Activated naive CD8-positive, alpha-beta T cell treated with anti-CD3 and anti-CD28 coated beads for 36 hours (primary cell): ENCODE measurements at places on chromosomes 4 and X. TPM values are rescaled to one million over a fixed set of nuclear protein-coding genes. Genes with fewer than 3 reads are reported as not detected.
A peak's percentile ranks its signal among the peaks of the same experiment; 100 is the strongest.

GRCh38 chr4:169998981-169999380 lies 27.2 kb downstream of the MFAP3L start:
- H3K27ac ChIP-seq, result no peak overlapping the region
- DNase-seq, result no peak
- no peak overlapping the region for H3K4me3 ChIP-seq
- no peaks in the 10 kb centered on the region for H3K36me3 ChIP-seq
- no peaks in the 10 kb centered on the region for H3K27me3 ChIP-seq

SPACA5 gene
- total RNA-seq, result not detected

- no peak for DNase-seq
- no peak overlapping the region for H3K27ac ChIP-seq
- no peaks in the 10 kb centered on the region for H3K27me3 ChIP-seq
- H3K36me3 ChIP-seq, result peaks cover 65% of the 10 kb centered on the region
Observed at GRCh38 chr4:99853999-99854398, 37.4 kb downstream of the DAPP1 start.

DSPP gene
- total RNA-seq, result not detected

INTU gene
- total RNA-seq, result 0.32 TPM

IQCM gene
- total RNA-seq, result not detected

- H3K4me1 ChIP-seq, result no peaks in the 10 kb centered on the region
- H3K27me3 ChIP-seq, result no peaks in the 10 kb centered on the region
- no peak overlapping the region for H3K4me3 ChIP-seq
- no peaks in the 10 kb centered on the region for H3K36me3 ChIP-seq
Observed at GRCh38 chr4:125952631-125953030, 637.9 kb downstream of the FAT4 start.

DNA sequence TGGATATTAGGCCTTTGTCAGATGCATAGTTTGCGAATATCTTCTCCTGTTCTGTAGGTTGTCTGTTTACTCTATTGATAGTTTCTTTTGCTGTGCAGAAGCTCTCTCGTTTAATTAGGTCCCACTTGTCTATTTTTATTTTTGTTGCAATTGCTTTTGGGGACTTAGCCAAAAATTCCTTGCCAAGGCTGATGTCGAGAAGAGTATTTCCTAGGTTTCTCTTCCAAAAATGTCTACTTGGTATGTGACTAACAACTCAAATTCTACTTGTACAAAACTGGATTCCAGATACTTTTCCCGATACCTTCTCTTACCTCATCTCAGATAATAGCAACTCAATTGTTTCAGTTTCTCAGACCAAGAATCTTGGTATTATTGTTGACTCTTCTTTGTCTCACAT lies 142.4 kb upstream of the GLRA2 start:
- no peak overlapping the region for H3K27ac ChIP-seq
- no peak overlapping the region for H3K4me3 ChIP-seq
- no peaks in the 10 kb centered on the region for H3K27me3 ChIP-seq
- H3K4me1 ChIP-seq, result no peaks in the 10 kb centered on the region

DNA sequence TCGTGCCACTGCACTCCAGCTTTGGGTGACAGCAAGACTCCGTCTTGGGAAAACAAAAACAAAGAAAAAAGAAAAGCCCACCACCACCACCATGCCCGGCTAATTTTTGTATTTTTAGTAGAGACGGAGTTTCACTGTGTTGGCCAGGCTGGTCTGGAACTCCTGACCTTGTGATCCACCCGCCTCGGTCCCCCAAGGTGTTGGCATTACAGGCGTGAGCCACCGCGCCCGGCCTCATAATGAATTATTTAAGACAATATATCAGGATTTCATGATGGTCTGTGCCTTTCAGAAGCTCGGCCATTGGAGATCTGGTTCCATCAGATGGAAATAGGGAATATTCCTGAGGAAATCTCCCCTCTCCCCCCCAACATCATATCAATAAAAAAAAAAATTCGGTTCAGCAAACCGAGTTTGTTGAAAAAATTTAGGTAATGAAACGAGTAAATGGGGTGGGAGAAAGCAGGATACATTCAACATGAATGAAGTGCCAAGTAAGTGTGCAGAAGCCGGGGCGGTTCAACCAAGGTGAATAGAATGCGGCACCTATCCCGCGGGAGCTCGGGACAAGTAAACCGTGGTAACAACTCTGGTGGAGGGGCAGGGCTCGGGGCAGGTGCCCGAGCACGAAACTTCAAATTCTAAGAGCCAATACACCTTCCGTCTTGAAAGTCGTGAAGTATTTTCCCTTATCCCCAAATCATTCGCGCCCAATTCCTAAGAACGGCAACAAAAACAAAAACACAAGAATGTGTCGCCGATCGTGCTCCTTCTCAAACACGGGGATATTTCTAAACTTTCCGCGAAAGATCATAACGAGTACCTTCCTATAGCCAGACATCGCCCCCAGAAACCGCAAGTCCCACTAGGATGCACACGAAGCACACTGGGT lies 773 bp upstream of the TXLNG start:
- peak; percentile 2 for DNase-seq
- peaks cover 6% of the 10 kb centered on the region for H3K36me3 ChIP-seq
- H3K4me1 ChIP-seq, result peaks cover 10% of the 10 kb centered on the region
- H3K27me3 ChIP-seq, result no peaks in the 10 kb centered on the region

FRG2 gene
- total RNA-seq, result 0.12 TPM

DNA sequence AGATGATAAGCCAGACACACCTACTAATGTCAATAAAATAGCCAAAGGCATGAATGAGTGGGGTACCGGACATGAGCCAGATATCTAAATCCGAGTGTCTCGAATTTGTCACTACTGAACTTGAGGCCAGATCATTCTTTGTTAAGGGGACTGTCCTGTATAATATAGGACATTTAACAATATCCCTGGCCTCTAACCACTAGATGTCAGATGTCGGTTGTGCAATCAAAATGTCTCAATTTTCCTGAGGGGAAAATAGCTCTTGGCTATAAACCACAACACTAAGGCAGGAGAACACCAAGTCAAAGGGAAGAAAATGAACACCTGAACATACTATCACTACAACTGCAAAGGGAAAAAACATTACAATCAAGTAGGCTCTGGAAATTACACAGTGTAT lies 154.5 kb downstream of the GPM6A start:
- no peaks in the 10 kb centered on the region for H3K4me1 ChIP-seq
- H3K4me3 ChIP-seq, result no peak overlapping the region
- H3K27me3 ChIP-seq, result no peaks in the 10 kb centered on the region
- H3K36me3 ChIP-seq, result no peaks in the 10 kb centered on the region
- DNase-seq, result no peak

DNA sequence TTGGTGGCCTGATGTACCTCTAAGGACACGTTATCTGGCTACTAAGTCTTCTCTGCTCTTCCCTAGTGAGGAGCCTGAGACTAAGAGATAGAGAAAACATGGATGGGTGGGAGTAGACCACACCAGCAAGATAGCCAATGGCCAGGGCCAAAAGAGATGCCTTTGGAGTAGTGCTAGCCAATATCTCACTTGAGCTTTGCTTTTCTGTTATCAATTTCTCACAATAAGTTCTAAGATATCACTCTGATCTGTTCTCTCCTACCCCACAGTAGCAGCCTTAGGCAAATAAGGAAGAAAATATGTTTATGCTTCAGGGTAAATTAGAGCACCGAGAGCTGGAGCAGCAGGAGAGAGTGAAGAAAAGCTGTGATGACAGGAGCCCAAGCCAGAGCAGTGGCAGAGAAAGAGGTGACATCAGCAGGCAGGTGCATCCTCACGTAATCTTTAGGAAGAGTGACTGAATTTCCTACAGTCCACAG lies 343.9 kb upstream of the NOCT start:
- H3K4me3 ChIP-seq, result no peak overlapping the region
- no peak for DNase-seq
- H3K27ac ChIP-seq, result no peak overlapping the region
- H3K36me3 ChIP-seq, result no peaks in the 10 kb centered on the region

COL25A1 gene
- total RNA-seq, result 0.36 TPM

DNA sequence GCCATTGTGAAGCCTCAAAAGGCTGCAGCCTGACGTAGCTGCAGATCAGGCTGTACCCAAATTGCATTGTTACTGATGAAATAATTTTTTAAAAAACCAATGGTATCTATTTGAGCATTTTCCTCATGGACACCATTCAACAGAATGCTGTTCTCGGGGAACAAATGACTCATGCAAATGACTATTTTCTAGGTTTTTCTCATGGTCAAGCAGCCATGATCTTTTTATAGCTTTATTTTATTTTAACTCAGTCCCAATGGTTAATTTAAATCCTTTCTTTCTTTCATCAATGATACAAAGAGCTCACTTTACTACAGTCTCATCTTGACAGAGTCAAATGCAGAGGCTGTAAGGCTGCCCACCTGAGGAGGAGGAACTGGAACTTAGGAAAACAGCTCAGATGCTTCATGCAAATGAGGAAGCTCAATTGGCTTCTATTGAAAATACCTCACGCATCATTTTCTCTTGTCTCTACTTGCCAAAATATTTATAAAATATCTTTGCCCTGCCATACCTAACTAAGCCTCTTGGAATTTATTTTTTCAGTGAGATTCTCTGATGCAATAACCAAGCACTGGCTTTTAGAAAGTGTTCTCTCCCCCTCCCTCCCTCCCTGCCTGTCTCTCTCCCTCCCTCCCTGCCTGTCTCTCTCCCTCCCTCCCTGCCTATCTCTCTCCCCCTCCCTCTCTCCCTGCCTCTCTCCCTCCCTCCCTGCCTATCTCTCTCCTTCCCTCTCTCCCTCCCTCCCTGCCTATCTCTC lies 81.0 kb downstream of the SORBS2 start:
- H3K36me3 ChIP-seq, result no peaks in the 10 kb centered on the region
- no peak overlapping the region for H3K4me3 ChIP-seq
- no peak overlapping the region for H3K27ac ChIP-seq
- DNase-seq, result no peak

JAKMIP1 gene
- total RNA-seq, result 1.0 TPM

FAM9B gene
- not detected for total RNA-seq

DNA sequence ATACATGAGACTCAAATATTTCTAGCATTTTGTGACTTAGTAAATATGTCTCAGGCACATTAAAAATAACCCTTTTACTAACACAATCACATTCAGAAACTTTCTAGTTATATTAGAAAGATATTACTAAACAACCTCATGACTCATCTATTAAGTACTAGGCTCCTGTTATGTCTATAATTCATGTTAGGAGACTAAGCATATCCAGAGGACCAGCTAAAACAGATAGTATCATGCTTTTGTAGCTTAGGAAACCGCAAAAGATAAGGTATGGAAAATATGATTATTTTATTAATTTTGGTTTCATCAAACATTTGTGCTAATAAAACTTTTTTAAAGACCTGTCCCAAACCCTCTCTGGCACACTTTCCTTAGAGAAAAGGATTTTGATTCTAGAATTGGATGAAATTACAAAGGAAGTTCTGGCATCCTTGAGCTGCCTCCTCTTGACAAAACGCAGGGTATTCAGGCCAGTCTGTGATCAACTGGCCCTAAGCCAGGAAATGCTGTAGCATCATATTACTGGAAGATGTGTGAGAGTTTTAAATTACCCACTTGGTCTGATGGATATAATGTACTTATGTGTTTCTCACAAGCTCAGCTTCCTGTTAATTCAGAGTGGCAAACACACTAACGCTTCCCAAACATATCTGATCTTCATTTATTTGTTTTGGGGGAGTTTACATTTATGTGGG lies 60.4 kb downstream of the NRK start:
- H3K27me3 ChIP-seq, result no peaks in the 10 kb centered on the region
- H3K4me1 ChIP-seq, result no peaks in the 10 kb centered on the region
- DNase-seq, result no peak
- no peak overlapping the region for H3K27ac ChIP-seq
- H3K36me3 ChIP-seq, result no peaks in the 10 kb centered on the region
- H3K4me3 ChIP-seq, result no peak overlapping the region

DNA sequence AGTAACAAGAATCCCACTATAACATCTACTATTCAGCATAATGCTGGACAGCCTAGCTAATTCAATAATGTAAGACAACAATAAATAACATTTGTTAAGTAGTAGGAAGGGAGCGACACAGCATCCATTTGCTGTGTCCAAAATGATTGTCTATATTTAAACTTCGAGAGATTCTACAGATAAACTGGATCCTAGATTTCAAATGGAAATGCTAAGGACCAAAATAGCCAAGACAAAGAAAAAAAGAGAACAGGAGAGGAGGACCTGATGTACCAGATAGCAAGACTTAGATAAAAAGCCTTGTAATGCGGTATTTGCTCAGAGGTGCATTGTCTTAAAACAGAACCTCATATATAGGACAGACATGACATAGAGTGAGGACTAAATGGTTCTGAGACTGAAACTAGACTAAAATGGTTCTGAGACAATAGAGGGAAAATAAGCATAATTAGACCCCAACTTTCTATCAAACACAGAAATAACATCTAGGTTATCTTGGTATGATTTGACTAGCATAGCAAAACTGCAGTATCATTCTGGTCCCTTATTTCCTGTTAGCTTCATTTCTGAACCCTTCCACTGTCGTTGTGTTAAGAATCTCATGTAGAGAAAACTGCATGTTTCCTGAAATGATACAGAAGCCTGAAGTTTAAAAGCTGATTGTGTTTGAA lies 3.8 kb downstream of the HPGDS start:
- H3K27ac ChIP-seq, result peak overlapping the region; percentile 93
- peaks cover 22% of the 10 kb centered on the region for H3K4me1 ChIP-seq
- no peaks in the 10 kb centered on the region for H3K27me3 ChIP-seq
- H3K36me3 ChIP-seq, result no peaks in the 10 kb centered on the region
- DNase-seq, result no peak
- H3K4me3 ChIP-seq, result peak overlapping the region; percentile 70

UGT2B17 gene
- not detected for total RNA-seq

GRCh38 chr4:244471-244870 lies 60.8 kb downstream of the ZNF732 start:
- DNase-seq, result peak; percentile 36
- H3K4me3 ChIP-seq, result no peak overlapping the region
- H3K36me3 ChIP-seq, result peaks cover 9% of the 10 kb centered on the region
- peaks cover 10% of the 10 kb centered on the region for H3K4me1 ChIP-seq

RTL5 gene
- 0.08 TPM for total RNA-seq

DNA sequence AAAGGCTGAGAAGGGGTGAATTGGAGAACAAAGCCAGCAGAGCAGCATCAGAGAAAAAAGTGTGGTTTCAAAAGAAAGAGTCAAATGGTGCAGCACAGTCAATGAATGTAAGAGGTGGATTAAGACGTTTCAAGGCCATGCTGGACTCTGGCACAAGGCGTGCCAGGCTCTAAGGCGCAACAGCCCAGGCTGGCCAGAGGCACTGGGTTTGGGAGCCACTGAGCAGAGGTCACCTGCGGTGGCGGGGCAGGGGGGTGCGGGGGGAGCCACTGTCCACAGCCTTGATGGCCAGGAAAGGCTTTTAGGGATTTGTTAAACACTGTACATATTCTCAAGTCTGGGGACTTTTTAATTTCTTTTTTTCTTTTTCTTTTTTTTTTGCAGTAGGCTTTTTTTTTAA lies 222.5 kb upstream of the FAT1 start:
- H3K36me3 ChIP-seq, result no peaks in the 10 kb centered on the region
- no peaks in the 10 kb centered on the region for H3K27me3 ChIP-seq
- no peak for DNase-seq
- H3K27ac ChIP-seq, result no peak overlapping the region
- no peak overlapping the region for H3K4me3 ChIP-seq
